ENCODE measurements at places on chromosomes 11 and 22. TPM values are rescaled to one million over a fixed set of nuclear protein-coding genes. Genes with fewer than 3 reads are reported as not detected.

Gene GSTT2
- total RNA-seq, result not detected

Gene USP2
- 2.9 TPM for total RNA-seq

Gene CRYBB3
- not detected for total RNA-seq

Gene SAA1
- not detected for total RNA-seq

Gene CAVIN3
- 177 TPM for total RNA-seq

Gene YWHAH
- total RNA-seq, result 81.6 TPM

Gene SYT7
- total RNA-seq, result 1.4 TPM

Gene MRGPRF
- 38.8 TPM for total RNA-seq
